ENCODE measurements at places on chromosomes 3 and 15. TPM values are rescaled to one million over a fixed set of nuclear protein-coding genes. Genes with fewer than 3 reads are reported as not detected.

SELENOK gene
- 34.2 TPM for total RNA-seq

KLHL25 gene
- total RNA-seq = 8.0 TPM

FBXL2 gene
- 25.6 TPM for total RNA-seq

GOLGA6L9 gene
- 19.1 TPM for total RNA-seq

- H3K4me1 ChIP-seq = peaks cover 7% of the 10 kb centered on the region
- no peak overlapping the region for H3K27ac ChIP-seq
- no peak for DNase-seq
- H3K36me3 ChIP-seq = no peaks in the 10 kb centered on the region
Measured at GRCh38 chr3:123766193-123767008, 117.7 kb downstream of the MYLK start.
